ENCODE measurements at places on chromosomes 3 and 15. TPM values are rescaled to one million over a fixed set of nuclear protein-coding genes. Genes with fewer than 3 reads are reported as not detected.
A peak's percentile ranks its signal among the peaks of the same experiment; 100 is the strongest.

DNA sequence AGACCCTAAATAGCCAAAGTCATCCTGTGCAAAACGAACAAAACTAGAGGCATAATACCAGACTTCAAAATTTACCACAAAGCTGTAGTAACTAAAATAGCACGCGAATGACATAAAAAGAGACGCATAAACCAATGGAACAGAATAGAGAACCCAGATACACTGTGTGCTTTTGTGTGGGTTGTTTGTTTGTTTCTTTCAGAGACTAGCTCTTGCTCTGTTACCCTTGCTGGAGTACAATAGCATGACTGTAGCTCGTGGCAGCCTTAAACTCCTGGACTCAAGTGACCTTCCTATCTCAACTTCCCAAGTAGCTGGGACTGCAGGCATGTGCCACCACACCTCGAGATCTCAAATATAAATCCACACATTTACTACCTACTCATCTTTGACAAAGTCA, 1314.6 kb upstream of the GBE1 start:
- no peak for DNase-seq

GRK7 gene
- polyA plus RNA-seq: not detected

DNA sequence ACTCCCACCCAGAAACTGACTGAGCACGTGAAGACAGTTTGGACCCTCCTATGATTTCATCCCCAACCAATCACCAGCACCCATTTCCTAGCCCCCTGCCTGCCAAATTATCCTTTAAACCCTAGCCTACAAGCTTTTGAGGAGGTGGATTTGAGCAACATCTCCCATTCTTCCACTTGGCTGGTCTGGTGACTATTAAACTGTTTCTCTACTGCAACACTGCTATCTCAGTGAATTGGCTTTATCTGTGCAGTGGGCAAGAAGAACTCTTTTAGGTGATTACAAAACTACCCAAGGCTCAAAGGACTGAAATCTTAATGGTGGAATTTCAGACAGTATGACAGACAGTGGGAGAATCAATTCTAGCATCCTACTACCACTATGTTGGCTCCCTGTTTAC, 57.6 kb downstream of the FOXB1 start:
- DNase-seq: no peak

- no peak for DNase-seq
Measured at GRCh38 chr15:39936187-39936586, 2.3 kb downstream of the EIF2AK4 start.

THBS1 gene
- 6,610 TPM for polyA plus RNA-seq

- no peak for DNase-seq
Measured at GRCh38 chr15:71252044-71252739, 136.9 kb downstream of the THSD4 start.

DNA sequence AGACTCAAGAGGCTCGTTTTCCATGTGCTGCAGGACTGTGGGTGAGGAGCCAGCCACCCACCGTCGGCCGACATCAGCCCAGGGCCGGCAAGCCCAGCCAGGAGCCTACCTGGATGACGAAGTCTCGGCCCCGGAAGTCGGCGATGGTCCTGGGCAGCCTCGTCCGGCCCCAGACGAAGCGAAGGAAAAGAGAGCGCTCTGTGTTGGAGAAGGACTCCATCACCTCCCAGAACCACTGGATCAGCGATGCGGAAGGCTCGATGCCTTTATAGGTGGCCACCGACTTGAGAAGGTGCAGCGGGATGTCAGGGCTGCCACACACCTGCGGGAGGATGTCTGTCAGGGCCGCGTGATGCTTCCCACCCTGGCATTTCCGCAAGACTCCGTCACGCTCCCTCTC, 13.8 kb upstream of the OCA2 start:
- DNase-seq: no peak

- DNase-seq: no peak
Measured at GRCh38 chr15:78064544-78064943, 13.0 kb downstream of the TBC1D2B start.

DNA sequence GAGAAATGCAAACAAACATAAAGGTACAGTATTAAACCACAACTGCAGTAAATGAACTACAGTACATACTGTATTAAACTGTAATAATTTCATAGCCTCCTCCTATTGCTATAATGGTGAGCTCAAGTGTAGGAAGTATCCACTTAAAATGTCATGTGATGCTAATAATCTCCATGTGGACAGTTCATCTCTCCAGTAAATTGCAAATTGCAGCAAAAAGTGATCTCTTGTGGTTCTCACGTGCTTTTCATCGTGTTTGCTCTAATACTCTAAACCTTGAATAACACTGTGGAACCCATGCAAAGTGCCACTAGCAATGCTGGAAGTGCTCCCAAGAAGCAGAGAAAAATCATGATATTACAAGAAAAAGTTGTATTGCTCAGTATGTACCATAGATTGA, 9.2 kb upstream of the FNDC3B start:
- no peak for DNase-seq

DNA sequence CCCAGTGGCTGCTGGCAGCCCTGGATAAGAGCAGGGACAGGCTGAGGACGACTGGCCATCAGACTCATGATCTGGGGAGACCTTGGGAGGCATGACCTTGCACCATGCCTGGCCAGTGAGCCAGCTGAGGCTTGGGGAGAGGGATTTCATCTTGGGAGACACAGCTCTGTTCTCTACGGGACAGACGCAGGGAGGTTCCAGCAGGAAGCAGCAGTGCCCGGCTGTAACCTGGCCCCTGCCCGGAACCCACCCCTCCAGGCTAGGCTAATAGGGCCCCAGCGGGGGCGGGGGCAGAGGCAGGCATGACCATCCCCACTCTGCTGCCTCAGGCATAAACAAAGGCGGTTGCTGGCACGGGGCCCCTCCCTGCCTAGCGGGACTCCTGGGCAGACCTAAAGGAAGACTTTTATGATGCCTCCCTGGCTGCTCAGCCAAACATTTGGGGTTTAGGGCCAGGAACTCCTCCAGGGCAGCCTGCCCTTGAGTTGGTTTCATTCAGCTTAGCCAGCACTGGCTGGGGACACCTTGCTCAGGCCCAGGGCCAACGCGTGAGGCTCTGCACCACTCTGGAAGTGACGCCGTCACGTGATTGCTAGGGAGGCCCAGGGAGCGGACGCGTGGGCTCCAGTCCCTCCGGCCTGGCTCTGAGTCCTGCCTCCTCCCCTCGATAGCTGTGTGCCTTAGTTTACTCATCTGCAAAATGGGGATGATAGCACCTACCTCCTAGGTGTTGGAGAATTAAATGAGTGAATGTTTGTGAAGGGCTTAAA, 27.6 kb downstream of the HDAC11 start:
- DNase-seq: no peak

PP2D1 gene
- polyA plus RNA-seq: not detected

DNA sequence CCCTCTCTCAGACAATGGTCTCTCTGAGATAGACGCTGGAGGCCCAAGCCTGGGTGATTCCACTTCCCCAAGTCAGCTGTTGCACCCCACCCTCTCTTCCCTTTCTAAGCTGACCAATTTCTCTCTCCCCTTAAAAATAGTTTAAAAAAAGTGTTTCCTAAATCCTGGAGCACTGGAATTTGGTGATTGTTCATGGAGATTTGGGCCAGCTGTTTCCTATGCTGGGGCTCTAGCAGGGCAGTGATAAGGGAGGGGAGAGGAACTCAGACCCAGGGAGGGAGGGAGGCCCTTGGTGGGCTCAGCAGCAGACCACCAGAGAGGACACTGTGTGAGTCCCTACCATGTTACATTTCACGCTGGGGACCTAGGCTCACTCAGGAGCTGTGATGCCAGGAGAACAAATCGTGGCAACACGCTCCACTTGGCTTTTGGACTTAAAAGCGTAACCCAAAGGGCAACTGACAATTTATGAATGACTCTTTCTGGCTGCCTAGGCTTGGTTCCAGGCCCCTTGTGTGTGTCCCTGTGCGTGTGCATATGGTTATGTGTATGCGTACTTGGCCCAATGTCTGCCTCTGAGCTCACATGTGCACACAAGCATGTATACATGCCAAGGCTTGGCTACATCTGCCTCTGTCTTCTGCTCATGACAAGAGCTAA, 59.8 kb upstream of the INSYN1 start:
- no peak for DNase-seq

- DNase-seq: no peak
Measured at GRCh38 chr15:77584201-77584600, 48.5 kb downstream of the LINGO1 start.

DNA sequence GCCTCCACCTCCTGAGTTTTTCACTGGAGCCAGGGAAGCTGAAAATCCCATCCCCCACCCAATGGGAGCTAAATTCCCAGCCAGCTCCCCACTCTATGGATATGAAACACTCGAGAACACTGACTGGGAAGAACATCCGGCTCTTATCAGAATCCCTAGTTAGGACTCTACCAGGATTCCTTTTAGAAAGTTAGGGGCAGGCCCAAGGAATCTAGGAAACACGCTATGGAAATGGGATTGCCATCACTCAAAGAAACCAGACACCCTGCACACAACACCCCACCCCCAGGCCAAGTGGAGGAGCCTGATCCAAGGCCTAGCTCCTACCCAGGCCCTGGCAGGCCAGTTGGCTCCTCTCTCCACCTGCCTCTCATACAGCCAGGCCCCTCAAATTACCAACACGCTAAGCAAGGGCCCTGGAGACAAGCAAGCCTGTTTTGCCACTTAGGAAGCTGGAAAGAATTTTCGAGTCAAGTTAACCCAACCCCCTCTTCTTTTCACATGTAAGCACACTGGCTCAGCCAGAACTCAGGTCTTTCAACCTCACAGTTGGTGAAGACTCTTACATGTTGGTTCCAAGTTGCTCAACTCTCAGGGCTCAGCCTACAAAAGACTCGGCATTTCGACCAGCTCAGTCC, 75.5 kb downstream of the RBPMS2 start:
- no peak for DNase-seq

DNA sequence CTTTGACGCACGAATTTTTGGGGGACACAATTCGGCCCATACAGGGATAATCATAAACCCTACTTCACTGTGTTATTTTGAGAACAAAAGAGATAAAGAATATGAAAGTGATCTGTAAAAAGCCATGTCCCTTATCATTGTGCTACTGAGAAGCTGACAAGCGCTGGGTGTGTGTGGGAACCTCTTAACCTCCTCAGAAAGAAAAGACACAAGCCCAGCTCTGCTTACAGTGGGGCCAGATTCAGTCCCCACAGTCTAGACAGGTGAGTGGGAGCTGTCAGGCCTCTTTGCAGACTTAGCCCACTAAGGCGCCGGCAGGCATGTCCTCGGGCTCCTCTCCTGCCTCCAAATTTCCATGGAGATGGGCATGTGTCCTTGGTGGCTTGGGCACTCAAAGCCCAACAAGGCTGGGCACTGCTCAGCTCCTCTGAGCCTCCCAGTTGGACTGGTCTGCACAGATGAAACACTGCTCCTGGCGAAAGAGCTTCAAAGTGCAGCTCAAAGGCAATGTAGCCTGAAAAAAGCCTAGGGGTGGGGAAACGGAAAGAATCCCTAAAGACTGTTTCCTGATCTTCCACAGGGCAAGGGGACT, 64.4 kb upstream of the ETV5 start:
- no peak for DNase-seq

HLTF gene
- 17.3 TPM for polyA plus RNA-seq

DNA sequence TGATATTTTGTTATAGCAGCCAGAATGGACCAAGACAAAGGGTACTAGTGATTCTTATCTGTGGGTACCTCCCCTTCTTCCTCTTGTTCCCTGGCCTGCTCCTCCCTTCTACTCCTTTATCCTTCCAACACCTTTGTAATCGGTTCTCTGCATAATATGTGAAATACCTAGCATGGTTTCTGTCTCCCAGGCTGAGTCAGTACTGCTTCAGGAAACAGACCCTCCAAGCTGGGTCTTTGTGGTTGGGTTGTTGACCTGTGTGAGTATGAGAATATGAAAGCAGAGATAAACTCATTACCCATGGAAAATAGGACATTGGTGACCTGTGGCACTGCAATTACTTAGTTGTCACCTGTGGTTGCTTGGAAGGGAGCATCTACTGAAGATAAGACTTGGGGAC, 69.3 kb upstream of the KLF13 start:
- no peak for DNase-seq

CILP gene
- 0.09 TPM for polyA plus RNA-seq

DNA sequence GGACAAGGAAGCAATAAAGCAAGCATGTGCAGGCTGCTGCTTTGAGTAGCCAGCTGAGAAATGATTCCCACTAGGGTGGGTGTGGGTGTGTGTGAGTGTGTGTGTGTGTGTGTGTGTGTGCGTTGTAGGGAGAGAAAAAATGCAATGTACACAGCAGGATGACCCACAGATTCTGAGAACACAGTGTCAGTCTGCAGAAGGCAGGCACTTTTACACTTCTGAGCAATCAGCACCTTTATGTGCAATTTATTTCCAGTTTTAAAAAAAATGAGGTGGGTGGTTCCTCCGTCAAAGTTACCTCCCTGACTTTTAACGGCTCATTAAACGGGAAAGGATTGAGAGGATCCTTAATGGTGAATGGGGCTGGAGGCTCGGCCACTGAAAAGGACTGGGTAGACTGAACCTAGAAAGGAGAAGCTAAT, 38.5 kb upstream of the LIPC start:
- no peak for DNase-seq

DNA sequence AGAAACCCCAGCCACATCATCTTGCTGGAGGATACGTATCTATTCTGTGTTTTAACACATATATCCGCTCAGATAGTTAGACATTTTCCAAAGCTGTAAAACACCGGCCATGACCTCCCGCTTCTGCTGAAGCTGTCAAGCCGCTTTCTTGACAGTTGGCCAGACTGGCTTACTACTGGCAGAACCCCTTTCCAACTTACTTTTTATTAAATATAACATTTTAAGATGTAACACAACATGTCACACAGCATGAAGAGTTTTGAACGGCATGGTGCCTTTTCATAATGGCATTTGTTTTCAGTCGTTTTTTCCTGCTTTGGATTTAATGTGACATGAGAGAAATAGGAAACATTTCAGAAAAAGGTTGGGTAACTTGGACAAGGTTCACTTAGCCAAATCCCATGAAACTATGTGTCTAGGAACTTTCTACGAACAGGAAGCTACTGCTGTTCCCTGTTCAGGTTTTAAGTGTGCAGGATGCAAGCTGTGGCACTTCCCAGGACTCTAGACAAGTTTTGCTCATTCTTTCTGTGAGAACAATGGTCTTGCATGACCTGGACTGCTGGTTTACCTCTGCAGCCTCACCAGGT, 281.4 kb downstream of the THSD4 start:
- DNase-seq: no peak

DNA sequence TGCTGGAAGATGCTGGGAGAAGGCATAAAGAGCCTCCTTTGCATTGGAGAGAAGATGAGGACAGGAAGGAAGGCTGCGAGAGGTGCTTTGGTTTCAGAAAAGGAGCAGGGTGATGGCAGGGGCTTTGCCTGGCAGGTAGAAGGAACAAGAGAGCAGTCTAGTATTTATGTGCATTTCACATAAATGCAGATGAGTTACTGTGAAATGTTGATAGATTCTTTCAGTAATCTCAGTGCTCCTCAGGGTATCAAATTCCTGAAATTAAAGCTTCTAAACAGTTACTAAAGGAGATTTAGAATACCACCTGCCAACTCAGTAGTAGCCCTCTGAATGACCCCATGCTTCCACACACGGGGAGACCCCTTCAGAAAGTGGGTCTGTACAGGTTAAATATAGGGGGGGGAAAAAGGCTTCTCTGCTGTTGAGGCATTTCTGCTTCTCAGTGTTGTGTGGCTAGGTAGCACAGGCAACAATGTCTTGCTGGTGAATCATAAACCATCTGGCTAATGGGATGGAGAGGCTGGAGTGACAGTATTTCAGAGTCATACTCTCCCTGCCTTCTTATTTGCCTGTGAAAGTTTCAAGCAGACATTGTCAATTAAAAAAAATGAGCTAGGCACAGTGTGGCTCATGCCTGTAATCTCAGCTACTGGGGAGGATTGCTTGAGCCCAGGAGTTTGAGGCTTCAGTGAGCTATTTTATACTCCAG, 14.3 kb upstream of the FBXL22 start:
- peak; percentile 76 for DNase-seq
